ENCODE measurements at places on chromosomes 6 and 20. TPM values are rescaled to one million over a fixed set of nuclear protein-coding genes. Genes with fewer than 3 reads are reported as not detected.

The TRIM26 gene
- total RNA-seq = 15.1 TPM

The RBBP8NL gene
- total RNA-seq = not detected

The EPB41L1 gene
- total RNA-seq = 39.8 TPM

The ZNF512B gene
- total RNA-seq = 10.6 TPM

The DSP gene
- total RNA-seq = 9.2 TPM

The TFAP2C gene
- total RNA-seq = not detected

The ANKRD66 gene
- not detected for total RNA-seq

The DYNLT2 gene
- 0.83 TPM for total RNA-seq

The SPDEF gene
- not detected for total RNA-seq

The PDE10A gene
- 16.6 TPM for total RNA-seq

The SAPCD1 gene
- 1.2 TPM for total RNA-seq

The CST7 gene
- total RNA-seq = not detected

The RIN2 gene
- total RNA-seq = 48.9 TPM

The SLC35D3 gene
- total RNA-seq = not detected

The SLC17A3 gene
- not detected for total RNA-seq

The MMP24 gene
- 1.0 TPM for total RNA-seq

The ECT2L gene
- not detected for total RNA-seq

The SMAP1 gene
- total RNA-seq = 21.7 TPM

The RCAN2 gene
- not detected for total RNA-seq

The NR2E1 gene
- not detected for total RNA-seq

The DAAM2 gene
- total RNA-seq = 1.4 TPM

The SLC18B1 gene
- total RNA-seq = 4.1 TPM

The TREM1 gene
- 5.3 TPM for total RNA-seq

The NINL gene
- total RNA-seq = 9.5 TPM
